ENCODE measurements at places on chromosomes 2 and 18.

- no peak for DNase-seq
These were observed 449.1 kb downstream of the TNS1 start for GRCh38 chr2:217553679-217554078.

- no peak for DNase-seq
These were observed 495.9 kb downstream of the IRS1 start for GRCh38 chr2:226303707-226304106.

DNA sequence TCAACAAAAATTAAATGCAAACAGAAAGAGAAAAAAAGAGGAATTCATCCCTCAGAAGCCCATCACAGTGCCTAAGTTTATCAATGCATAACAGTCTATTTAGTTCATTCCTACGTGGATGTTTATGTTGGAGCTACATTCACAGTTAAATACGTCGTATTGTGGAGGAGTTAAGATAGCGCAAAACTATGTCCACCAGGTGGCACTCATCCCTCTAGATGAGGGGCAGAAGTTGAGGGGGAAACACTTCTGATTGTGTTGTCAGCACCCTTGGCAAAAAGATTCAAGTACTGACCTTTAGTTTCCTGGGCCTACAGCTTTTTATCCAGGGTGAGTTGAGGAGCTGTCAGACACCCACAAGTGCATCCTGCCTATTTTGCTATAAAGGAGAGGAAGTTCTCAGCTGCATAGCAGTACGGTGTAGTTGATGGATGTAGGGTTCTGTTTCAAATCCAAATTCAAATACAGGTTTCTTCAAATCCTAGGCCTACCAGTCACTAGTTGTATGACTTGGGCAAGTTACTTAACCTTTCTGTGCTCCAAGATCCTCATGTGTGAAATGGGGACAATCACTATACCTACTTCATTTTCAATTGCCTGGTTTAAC is 26.8 kb upstream of the MYO1B start:
- DNase-seq, result peak; percentile 85

- no peak for DNase-seq
These were observed 171.4 kb upstream of the EPAS1 start for GRCh38 chr2:46125798-46126197.

GRCh38 chr2:99975386-99975785 is 167.0 kb downstream of the AFF3 start:
- DNase-seq, result no peak

DNA sequence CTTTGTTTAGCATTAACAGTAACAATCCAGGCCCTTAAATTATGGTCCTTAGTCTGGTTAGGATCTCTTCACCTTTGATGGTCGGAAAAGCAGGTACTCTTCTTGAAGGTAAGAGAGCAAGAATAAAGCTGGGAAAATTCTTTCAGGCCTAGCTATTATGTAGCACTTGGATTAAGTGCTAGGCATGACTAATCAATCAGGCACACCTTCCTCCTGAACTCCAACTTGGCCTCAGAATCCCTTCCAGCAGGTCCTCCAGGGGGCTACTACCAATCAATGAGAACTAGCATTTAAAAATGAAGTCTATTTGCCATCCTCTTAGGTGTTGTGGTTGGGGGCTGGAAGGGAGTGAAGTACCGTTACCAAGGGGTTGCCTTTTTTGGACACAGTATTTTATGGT is 3.7 kb downstream of the SMYD1 start:
- no peak for DNase-seq

GRCh38 chr2:98632351-98632750 is 24.0 kb downstream of the UNC50 start:
- DNase-seq, result no peak

GRCh38 chr2:12824351-12824777 is 107.6 kb downstream of the TRIB2 start:
- no peak for DNase-seq

GRCh38 chr2:221473451-221473850 is 98.7 kb downstream of the EPHA4 start:
- DNase-seq, result no peak

DNA sequence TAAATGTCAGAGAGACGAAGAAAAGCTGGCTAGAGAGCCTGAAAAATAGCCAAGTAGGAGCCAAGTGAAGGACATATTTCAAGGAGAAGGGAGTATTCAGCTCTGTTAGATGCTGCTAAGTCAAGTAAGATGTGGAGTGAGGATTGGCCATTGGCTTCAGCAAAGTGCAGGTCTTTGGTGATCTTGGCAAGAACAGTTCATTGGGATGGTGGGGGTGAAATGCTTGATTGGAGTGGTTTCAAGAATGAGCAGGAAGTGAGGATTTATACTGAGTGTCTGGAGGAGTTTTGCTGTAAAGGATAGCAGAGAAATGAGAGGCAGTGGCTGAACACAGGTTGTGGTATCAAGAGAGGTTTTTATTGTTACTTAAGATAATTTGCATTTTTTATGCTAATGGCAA is 139.7 kb downstream of the PRPF40A start:
- no peak for DNase-seq

DNA sequence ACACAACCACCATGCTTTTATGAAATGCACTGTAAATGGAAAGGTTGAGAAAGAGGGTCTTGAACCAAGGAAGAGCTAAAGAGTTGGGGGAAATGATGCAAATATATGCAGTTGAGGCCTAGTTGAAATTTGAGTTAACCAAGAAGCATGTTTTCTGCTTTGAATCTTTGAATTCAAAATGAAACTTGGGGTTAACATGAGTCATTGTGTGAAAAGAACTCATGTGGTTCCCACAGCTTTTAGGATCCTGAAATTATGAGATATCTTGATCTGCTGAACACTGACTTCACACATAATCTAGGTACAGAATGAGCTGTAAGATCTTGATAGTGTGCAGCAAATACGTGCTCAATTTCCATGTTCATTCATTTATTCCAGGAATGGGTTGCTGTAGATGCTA is 422.9 kb upstream of the TRIB2 start:
- DNase-seq, result no peak

DNA sequence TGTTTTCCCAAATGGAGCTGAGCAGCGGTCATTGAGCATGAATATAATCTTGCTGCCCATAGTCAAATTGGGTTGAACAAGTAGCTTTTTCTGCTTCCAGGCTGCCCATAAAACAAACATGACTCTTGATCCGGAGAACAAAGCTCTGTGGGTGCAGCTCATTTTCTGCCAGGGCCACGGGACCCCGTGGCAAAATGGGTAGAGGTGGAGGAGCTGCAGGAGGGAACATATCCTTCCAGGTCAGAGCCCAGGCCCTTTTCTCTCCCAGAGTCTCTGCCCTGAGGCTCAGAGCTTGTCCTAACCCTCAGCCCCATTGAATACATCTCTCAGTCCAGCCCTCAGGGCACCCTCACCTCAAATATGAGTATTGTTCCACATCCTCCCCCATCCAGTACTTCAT is 151.6 kb upstream of the TWIST2 start:
- DNase-seq, result no peak

DNA sequence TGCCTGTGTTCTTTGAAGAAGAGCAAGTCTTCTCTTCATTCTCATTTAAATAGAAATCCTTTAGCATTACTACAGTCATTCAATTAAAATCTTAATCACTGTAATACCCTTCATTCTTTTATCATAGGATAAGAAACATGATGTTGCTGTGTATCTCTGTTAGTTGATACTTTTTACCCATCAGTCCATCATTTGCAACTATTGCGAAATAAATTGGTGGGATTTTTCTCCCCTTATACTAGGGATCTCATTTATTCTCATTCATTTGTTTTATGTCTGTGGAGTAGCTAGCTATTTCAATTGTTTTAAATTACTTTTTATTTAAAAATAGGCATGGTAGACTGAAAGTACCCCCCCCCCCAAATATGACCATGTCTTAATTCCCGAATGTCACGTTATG is 235.3 kb downstream of the KIAA1328 start:
- DNase-seq, result no peak

DNA sequence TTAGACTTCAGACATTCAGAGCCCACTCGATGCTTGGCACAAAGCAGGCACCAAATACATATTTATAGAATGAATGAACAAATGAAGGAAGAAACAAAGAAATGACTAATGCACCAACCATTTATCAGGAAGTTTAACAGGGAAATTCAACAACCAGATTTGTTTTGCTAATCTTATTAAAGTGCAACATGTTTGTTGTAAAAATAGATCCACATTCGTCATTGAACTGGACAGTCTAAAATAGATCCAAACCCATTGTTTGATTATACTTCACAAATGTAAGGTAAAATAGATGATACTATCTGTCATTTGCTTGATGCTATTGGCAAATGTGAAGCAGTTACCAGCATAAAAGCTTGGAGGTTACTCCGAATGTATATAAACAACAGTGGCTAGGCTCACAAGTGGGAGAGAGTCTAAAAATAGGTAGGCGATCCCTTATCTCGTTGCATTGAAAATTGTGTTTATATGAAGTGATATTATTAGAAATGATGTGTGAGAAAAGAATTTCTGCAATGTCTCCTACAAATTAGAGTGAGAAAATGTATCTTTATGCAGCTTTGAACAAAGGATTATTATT is 246.2 kb downstream of the NEDD4L start:
- no peak for DNase-seq

DNA sequence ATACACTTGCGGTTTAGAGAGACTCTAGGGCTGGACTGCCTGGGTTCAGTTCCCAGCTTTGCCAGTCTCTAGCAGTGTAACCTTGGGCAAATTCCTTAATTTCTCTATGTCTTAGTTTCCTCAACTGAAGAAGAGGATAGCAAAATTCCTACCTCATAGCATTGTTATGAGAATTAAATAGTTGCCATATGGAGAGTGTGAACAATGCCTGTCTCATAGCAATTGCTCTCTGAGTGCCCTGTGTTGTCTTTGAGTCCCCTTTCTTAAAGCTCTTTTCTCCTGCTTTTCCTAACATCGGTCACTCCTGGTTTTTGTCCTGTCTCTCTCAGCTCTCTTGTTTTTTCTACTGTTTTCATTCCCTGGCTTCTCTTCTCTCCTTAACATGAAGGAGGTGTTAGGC is 116.8 kb upstream of the ALPP start:
- DNase-seq, result peak; percentile 25

GRCh38 chr18:62060820-62061219 is 126.0 kb downstream of the PIGN start:
- DNase-seq, result no peak

DNA sequence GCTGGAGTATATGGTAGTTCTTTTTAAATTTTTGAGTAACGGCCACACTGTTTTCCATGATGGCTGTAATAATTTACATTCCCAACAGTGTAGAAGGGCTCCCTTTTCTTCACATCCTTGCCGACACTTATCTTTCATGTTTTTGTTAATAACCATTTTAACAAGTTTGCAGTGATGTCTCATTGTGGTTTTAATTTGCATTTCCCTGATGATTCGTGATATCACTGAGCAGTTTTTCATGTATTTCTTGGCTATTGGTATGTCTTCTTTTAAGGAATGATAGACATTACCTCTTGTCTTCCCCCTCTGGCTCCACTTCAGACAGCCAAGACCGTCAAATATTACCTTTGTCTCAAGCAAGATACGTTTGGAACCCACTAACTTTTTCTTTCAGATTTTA is 371.1 kb upstream of the NRP2 start:
- no peak for DNase-seq

DNA sequence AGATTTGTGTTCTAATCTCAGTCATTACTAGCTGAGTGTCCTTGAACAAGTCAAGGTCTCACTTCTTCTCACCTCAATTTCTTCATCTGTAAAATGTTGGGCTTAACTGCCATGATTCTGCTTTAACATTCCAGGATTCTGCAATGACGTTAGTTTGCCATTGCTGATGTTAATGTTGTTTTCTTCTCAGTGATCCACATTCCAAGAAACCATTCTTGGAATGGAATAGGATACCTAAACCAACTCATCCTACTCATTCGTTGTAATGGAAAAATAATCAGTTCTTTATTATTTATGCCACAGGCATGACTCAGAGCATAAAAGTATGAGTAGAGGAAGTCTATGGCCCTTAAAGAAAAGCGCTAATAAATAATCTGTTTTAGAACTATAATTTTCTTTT is 140.2 kb upstream of the ETAA1 start:
- DNase-seq, result no peak

DNA sequence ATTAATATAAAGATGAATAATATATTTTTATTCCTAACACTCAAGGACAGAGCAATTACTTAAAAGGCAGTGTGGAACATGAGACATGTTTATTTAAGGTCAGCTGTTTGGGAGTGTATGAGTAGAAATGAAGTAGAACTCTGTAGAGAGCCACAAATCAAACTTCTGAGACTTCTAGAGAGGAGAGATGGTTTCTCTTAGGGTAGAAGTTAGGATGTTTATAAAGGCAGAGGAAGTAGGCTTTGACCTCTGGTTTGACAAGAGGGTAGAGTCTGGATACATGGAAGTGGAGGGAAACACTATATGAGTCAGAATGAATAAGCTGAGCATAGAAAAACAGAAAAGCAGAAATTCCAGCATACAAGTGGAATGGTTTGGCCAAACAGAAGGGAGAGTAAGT is 262.1 kb upstream of the KLHL14 start:
- DNase-seq, result no peak

DNA sequence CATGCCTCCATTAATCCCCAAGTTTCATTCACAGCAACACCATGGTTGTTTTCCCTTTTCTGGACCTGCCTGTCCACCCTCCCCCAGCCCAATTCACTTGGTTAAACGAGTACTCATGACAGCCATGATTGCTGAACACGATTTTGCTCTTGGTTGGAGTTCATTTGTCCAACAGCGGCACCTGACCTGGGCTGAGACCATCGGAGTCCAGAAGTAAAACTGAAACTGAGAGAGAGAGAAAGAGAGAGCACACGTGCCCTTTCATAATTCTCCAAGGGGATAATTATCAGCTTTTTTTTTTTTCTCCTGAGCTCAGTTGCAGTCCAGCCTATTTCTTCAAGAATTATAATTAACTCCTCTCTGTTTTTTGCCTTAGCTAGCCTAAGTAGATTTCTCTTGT is 13.7 kb upstream of the KIF5C start:
- no peak for DNase-seq

DNA sequence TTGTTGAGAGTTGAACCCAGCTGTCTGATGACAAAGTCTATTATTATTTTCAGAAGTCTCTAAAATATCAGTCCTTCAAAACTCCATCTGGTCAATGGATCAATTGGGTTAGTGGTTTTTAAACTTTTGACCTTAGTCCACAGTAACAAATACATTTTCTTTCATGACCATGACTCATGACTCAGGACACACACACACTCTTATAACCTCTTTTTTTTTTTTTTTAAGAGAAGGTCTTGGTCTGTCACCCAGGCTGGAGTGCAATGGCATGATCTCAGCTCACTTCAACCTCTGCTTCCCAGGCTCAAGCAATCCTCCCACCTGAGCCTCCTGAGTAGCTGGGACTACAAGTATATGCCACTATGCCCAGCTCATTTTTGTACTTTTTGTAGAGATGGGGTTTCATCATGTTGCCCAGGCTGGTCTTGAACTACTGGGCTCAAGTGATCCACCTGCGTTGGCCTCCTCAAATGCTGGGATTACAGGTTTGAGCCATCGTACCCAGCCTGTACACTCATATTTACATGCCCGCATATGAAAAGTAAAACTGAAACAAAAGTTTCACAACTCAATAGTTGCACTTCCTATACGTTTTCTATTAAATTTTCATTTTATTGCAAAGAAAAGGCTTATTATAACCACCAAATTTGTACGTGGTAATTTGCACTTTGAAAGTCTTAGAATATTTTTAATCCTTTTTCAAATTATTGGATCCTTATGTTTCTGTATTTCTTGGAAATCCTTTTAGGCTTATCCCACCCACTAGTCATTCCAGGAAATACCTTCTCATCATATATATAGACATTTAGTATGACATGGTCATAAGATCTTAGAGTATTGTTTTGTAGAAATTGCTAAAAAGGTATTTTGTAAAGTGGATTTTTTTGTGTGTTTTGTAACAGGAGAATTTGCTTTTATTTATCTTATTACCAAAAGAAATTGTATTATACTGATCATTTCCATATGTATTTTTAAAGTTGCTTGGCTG is 199.0 kb downstream of the LPIN1 start:
- no peak for DNase-seq

GRCh38 chr2:222100704-222101699 is 197.8 kb downstream of the PAX3 start:
- DNase-seq, result no peak

All from SJSA1 (cell line).